IMR-90 (cell line): ENCODE measurements at places on chromosomes 3 and 15. TPM values are rescaled to one million over a fixed set of nuclear protein-coding genes. Genes with fewer than 3 reads are reported as not detected.

The MORC1 gene
- not detected in 2 replicates for total RNA-seq

The NRROS gene
- under 0.01 TPM in 1 of 2 replicates, not detected in the other for total RNA-seq

GRCh38 chr3:113266738-113267137, 55.4 kb downstream of the BOC start:
- no peak for DNase-seq

DNA sequence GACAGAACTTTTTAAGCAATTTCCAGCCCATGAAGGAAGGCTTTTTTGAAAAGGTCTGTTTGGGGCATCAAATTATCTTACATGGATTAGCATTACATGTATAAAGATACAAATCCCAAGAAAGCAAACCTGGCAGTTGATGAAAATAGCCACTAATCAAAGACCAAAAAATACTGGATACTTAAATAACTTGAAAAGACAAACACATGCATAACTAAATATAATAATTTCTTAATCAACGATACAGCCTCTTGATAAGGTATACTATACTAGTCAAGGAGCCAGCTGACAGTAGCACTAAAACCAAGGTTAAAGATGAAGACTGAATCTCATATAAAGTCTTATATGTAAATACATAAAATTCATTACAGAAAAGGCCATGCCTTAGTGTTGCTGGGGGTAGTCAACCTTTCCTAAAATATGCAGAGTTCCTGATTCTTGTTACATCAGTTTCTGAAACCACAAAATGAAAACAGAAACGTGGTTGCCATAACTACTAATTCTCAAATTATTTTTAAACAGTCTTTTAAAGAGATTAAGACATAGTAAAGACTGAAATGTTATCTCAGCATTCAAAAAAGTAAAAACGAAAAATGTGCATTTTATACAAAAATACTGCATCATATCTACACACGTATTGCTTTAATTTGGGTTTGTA, 2.0 kb downstream of the ANKRD28 start:
- DNase-seq = peak; percentile 68

The PIF1 gene
- total RNA-seq = 3.9 and 5.3 TPM in 2 replicates

The RAMAC gene
- total RNA-seq = 29.6 and 38.9 TPM in 2 replicates

DNA sequence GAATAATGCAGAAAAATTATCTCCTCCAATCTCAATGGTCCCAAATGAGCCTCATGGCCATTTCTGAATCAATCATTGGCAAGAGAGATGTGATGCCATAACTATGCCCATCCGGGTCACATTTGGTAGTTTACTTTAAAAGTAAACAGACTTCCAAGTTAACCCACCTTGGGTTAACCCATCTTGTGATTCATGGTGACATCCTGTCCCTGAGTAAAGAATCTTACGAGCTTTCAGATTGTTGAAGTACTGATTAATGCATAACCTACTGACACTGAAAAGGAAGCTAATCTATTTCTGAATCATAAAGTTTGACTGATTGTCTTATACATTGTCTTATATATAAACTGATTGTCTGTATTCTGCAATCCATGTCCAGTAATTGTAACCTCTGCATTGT, 467.2 kb upstream of the AGTR1 start:
- no peak for DNase-seq

GRCh38 chr15:70200511-70201424, 103.1 kb upstream of the TLE3 start:
- DNase-seq = no peak

DNA sequence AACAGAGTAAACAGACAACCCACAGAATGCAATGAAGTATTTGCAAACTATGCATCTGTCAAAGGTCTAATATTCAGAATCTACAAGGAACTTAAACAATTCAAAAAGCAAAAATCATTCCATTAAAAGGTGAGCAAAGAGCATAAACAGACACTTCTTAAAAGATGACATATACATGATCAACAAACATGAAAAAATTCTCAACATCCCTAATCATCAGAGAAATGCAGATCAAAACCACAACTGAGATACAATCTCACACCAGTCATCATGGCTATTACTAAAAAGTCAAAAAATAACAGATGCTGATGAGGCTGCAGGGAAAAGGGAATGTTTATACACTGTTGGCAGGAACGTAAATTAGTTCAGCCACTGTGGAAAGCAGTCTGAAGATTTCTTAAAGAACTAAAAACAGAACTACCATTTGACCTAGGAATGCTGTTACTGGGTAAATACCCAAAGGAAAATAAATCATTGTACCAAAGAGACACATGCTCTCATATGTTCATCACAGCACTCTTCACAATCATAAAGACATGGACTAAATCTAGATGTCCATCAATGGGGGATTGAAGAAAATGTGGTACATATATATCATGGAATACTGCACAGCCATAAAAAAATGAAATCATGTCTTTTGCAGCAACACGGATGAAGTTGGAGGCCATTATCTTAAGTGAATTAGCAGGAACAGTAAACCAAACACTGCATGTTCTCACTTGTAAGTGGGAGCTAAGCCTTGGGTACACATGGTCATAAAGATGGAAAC, 393.3 kb upstream of the CBLB start:
- peak; percentile 85 for DNase-seq

DNA sequence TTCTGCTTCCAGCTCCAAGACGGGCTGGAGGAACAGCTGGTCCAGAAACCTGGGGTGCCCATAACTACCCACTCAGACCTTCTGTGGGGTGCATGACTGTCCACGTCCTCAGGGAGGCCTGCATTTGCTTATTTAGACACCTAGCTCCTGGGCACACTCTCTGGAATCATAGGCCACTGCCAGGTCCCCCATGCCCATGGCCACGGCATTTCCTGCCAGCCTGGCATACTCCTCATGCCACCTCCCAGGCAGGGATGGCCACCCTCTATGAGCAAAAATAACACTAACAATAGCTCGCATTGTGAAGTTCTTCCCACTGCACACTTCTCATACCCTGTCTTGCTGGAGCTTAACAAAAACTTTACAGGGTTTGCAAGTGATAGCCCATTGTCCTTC, 166.9 kb upstream of the TPM1 start:
- no peak for DNase-seq

The ASB14 gene
- total RNA-seq = not detected in 2 replicates

- no peak for DNase-seq
Measured at GRCh38 chr3:157297328-157297915, 137.5 kb upstream of the CCNL1 start.

DNA sequence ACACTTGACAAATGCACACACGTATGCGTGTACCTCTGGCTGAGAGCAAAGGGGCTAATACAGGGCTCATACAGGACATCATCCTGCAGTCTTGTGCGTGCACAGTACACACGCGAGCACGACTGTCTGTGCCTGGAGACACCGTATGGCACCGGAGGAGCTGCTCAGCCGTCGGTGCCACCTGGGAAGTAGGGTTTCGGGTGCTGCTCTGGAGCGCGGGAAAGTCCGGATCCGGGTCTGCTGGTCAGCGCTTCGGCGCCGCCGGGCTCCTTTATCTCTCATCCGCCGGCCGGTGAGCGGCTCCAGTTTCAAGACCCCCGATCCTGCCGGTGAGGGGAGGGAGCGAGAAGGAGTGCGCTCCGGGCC, 9.3 kb downstream of the FOXL2 start:
- no peak for DNase-seq

The ATP8B4 gene
- total RNA-seq = 0.54 and 0.56 TPM in 2 replicates

- no peak for DNase-seq
Measured at GRCh38 chr3:139636511-139636910, 41.3 kb downstream of the NMNAT3 start.

The AP3B2 gene
- not detected in 2 replicates for total RNA-seq

DNA sequence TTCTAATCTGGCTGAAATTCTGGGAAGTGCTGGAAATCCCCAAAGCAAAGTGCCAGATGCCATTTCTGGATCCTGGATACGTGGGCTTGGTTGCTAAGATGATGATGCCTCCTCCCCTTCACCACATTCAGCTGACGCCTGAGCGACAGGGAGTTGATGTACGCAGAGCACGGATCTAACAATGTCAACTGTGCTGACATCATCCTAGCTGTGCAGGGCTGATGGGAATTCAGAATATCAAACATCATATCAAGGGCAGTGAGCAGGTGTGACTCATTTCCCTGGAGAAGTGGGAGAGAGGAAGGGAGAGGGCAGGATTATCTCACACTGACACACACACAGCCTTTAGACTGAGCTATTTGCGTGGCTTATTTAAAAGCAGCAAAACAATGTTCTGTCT, 92.6 kb upstream of the ZBTB20 start:
- peak; percentile 100 for DNase-seq

DNA sequence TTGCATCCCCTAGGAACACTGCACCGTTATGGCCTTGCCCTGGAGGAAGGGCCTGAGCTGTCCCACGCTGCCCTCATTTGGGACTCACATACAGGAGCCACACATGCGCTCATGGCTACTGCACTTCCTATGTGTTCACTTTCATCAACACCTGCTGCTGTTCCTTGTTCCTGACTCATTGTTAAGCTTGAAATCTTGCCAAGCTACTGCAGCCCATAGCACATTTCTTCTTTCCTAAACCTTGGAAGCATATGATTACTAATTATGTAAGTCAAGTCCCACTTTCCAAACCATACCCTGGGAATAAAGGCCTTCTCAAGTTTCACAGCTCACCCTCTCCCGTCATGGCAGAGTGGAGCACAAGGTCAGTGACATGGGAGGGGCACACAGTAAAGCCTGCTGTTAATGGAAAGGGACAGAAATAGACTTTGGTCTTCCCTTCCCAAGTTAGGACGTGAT, 307.9 kb downstream of the CLSTN2 start:
- no peak for DNase-seq

- peak; percentile 77 for DNase-seq
Measured at GRCh38 chr3:62149962-62150361, 223.4 kb downstream of the FEZF2 start.

The MST1 gene
- 1.1 and 1.3 TPM in 2 replicates for total RNA-seq

The KBTBD13 gene
- not detected in 2 replicates for total RNA-seq

DNA sequence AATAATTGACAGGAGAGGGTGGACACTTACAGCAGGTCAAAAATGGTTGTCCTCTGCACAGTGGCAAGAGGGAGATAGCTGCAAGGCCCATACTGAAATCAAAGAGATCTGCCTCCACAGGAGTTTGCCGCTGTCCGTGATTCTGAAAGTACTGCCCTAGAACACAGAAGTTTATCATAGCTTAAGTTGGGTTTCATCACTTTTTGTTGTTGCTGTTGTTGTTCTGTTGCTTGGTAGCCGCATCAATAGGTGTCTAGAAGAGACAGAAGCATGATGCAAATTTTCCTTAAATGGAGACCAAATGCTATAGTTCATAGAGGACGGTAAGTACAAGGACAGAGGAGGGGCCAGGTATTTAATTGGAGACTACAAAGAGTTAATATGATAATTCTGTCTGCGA, 120.0 kb upstream of the MRPL3 start:
- DNase-seq = no peak

DNA sequence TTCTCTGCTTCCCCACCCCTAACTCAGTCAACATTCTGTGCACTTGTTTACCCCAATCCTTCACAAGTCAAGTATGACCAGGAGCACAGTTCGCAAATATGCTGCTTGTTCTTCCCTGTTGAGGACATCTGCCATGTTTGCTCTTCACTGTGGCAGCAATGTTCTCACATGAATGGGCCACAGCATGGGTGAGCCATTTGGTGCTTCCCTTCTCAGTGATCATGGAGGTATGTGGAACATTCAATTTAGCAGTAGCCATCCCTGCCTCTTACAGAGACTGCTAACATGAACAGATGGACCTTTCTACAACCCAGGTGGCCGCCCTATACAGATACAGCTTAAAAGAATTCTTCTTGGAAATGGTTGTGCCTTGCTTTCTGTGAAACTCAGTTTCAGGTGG, 660.1 kb upstream of the SGO1 start:
- no peak for DNase-seq

GRCh38 chr15:84947947-84948830, 33.5 kb upstream of the PDE8A start:
- DNase-seq = peak; percentile 96

The GNAT1 gene
- total RNA-seq = not detected in 2 replicates

- DNase-seq = no peak
Measured at GRCh38 chr15:58588096-58588495, 156.3 kb downstream of the LIPC start.

DNA sequence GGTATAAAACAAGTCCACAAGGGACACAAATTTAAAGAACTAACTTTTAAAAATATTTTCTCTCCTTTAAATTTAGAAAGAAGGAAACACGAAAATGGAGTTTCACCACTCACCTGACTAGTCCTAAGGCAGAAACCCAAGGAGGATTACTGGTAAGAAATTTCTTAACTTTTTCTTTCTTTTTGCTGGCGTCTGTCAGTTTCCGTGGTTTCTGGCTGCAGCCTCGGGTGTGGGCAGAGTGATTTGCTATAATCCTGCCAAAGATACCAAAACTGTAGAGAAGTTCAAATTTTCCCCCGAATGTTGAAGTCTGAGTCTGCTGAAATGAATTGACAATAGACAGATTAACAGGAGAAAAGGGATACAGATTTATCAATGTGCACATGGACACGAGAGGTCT, 843.6 kb upstream of the ALCAM start:
- no peak for DNase-seq

- DNase-seq = peak; percentile 65
Measured at GRCh38 chr15:96125721-96126415, 204.6 kb upstream of the NR2F2 start.

DNA sequence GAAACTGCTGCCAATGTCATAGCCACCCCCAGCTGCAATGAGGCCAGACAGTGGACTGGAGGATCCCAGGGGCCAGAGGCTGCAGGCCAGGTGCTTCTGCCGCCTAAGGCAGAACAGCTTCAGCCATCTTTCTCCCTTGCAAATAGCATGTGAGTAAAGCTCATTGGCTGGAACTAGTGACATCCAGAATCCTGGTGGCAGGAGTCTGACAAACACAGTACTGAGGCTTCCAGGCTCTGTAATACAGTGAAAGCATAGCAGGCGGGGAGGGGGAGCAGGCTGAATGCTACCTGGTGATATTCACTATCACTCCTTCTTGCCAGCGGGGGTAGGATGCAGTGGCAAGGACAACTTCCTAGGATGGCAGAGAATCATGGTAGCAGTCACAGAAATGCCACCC, 36.5 kb upstream of the TBC1D21 start:
- DNase-seq = no peak

The DGKG gene
- total RNA-seq = 2.5 and 4.1 TPM in 2 replicates

GRCh38 chr15:32855942-32856341, 138.1 kb downstream of the GREM1 start:
- peak; percentile 100 for DNase-seq

GRCh38 chr15:82944821-82945220, 7.7 kb downstream of the HOMER2 start:
- no peak for DNase-seq

- peak; percentile 84 for DNase-seq
Measured at GRCh38 chr15:33278816-33279612, 31.8 kb upstream of the RYR3 start.

DNA sequence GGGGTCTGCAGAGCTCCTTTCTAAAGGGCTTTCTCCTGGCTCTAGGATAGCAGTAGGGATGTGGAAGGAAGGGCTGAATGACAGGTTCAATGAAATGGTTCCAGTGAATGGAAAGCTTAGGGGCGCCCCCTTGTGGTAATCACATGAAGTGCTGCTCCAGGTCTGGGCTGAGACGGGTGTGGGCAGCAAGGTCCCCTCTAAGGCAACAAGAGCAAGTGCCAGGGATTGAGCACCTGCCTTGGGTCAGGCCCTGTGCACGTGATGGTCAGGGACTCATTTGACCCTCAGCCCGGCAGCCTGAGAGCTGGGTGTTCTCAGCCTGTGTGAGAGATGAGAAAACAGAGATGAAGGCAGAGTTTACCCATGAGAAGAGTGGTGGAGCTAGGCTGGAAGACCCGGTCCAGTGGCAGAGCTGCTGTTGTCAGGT, 12.1 kb upstream of the CX3CR1 start:
- DNase-seq = peak; percentile 30

The COPG1 gene
- total RNA-seq = 440 and 446 TPM in 2 replicates

GRCh38 chr3:132781922-132782321, 59.7 kb upstream of the NPHP3 start:
- DNase-seq = no peak

The ISG20 gene
- 0.72 and 1.1 TPM in 2 replicates for total RNA-seq

The SELENOS gene
- 39.8 and 67.5 TPM in 2 replicates for total RNA-seq

The ZSCAN2 gene
- 15.0 and 18.3 TPM in 2 replicates for total RNA-seq
